GM23338 (cell line): ENCODE measurements at places on chromosomes 7 and 10. TPM values are rescaled to one million over a fixed set of nuclear protein-coding genes. Genes with fewer than 3 reads are reported as not detected.

DNA sequence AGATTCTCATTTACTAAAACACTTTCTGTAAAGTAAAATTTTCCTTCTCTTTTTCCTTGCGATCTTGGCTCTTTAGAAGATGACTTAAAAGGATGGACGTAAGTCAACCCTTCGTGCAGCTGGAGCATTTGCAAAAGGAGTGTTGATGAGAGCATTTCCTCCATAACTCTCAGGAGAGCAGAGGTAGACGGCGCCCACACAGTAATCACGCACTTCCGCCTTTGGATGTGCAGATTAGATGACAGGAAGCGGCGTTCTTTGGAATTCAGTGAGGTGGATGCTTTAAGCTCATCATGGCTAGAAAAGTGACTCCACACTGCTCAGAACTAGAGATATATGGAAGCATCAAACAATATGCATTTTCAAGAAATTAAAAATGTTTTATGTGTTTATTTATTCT, 43.0 kb upstream of the NPS start:
- no peak for DNase-seq

DNA sequence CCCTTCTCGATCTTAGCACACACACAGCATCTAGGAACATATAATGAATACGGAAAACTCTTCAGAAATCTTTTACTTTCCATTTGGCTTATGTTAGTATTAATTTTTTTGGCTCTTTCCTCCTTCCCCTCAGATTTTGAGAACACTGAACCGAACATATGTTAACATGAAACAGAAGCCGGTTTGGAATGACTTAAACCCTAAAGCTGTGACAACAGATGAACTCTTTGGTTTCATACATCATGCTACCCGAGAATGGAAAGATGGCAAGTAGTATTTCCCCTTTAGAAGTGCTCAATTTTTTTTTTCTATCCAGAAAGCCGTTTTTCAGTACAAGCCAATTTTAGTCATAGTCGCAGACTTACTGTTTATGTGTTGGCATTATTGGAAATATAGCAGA, 164.7 kb downstream of the DNAH11 start:
- DNase-seq = no peak

GRCh38 chr7:155021699-155022145, 18.8 kb upstream of the PAXIP1 start:
- DNase-seq = no peak

DNA sequence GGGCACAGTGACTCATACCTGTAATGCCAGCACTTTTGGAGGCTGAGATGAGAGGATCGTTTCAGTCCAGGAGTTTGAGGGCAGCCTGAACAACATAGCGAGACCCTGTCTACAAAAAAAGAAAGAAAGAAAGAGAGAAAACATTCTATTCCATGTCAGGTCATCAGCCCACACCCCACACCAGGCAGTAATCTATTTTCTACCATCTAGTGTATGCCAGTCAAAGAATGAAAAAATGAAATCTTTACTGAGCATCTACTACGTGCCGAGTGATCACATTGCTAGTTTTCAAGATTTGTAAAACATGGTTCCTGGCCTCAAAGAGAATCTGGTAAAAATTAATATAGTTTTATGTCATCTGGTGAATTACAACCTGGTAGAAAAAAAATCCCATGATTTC, 3.1 kb upstream of the EPHB4 start:
- DNase-seq = no peak

DNA sequence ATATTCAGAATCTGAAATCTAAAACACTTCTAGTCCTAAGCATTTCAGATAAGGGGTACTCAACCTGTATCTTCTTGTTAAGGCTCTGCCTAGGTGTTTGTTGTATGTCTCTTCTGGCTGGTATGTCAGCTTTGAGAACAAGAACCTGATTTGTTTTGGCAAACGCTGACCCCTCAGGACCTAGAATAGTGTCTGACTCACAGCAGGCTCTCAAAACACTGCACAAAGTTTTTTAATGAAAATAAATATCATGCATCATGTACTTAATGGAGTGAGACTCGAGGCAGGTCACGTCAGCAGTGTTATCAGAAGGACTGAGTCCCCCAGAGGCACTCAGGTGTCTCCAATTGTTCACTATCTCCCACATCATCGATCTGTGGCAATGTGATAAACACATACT, 99.1 kb downstream of the GLI3 start:
- DNase-seq = no peak

GRCh38 chr10:20627946-20628507, 269.1 kb downstream of the NEBL start:
- DNase-seq = no peak

GRCh38 chr7:128103498-128104107, 72.4 kb upstream of the LRRC4 start:
- DNase-seq = peak; percentile 67

- DNase-seq = no peak
Measured at GRCh38 chr10:89007129-89007893, 16.7 kb downstream of the FAS start.

The SPDYE2B gene
- total RNA-seq = not detected in 2 replicates
